Memory B cell (primary cell): ENCODE measurements at places on chromosomes 3 and 15.

DNA sequence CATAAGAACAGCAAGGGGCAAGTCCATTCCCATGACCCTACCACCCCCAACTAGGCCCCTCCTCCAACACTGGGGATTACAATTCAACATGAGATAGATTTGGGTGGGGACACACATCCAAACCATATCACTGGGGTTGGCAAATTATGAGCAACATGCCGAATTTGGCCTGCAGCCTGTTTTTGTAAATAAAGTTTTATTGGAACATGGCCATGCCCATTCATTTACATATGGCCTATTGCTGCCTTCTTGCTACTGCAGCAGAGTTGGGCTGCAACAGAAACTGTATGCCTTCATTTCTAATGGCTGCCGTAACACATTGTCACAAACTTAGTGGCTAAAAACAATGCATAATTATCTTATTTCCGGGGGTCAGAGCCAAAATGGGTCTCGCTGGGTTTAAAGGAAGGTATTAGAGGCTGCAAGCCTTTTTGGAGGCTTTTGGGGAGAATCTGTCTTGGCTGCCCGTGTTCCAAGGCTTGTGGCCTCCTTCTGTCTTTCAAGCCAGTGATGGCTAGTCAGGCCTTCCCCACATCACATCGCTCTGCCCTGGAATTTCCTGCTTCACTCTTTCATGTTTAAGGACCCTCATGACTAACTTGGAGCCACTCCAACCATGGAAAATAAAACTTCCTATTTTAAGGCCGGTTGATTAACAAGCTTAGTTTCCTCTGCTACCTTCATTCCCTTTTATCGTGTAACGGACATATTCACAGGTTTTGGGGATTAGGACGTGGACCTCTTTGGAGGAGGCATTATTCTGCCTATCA lies 428.5 kb upstream of the PROK2 start:
- H3K4me3 ChIP-seq: no peak overlapping the region
- DNase-seq: no peak
- H3K27ac ChIP-seq: no peak overlapping the region
- H3K27me3 ChIP-seq: peaks cover 7% of the 10 kb centered on the region
- peaks cover 4% of the 10 kb centered on the region for H3K36me3 ChIP-seq
- peaks cover 3% of the 10 kb centered on the region for H3K4me1 ChIP-seq

GRCh38 chr15:56820333-56820732 lies 87.0 kb upstream of the ZNF280D start:
- no peak overlapping the region for H3K27ac ChIP-seq
- no peaks in the 10 kb centered on the region for H3K36me3 ChIP-seq
- H3K4me3 ChIP-seq: no peak overlapping the region
- no peak for DNase-seq
- no peaks in the 10 kb centered on the region for H3K27me3 ChIP-seq

- H3K27ac ChIP-seq: no peak overlapping the region
- H3K27me3 ChIP-seq: no peaks in the 10 kb centered on the region
- no peaks in the 10 kb centered on the region for H3K36me3 ChIP-seq
- no peak overlapping the region for H3K4me3 ChIP-seq
- no peak for DNase-seq
Observed at GRCh38 chr15:52252781-52253180, 42.8 kb downstream of the MYO5C start.

DNA sequence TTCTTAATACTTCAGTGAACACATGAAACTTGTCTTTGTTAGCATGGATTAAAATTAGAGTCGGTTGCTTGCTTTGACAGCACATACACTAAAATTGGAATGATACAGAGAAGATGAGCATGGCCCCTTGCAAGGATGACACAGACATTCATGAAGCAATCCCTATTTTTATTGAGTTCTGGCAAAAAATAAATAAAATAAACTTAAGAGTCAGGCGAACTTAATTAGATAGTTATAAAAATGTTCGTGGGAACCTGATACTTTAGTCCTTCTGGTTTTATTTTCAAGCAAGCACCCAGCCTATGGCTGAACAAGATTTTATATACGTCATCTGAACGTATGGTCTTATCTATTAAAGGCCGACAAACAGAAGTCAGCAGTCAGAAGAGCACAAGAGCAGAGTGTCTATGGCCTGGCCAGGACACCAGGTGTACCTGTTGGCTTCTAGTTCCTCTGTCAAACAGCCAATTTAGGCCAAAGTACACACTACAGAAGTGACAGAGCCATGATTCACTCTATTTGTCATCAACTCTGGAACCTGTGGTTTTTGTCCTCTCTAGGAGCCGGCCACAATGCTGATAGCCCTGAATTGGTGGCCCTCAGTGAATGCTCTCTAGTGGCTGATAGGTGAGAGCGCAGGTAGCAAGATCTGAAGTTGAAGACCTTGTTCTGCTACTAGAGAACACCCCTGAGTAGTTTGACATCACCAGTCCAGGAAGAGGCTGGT lies 64.3 kb downstream of the LEO1 start:
- peaks cover 2% of the 10 kb centered on the region for H3K4me1 ChIP-seq
- no peak overlapping the region for H3K27ac ChIP-seq
- H3K4me3 ChIP-seq: no peak overlapping the region

GRCh38 chr3:133711013-133711412 lies 35.2 kb upstream of the TF start:
- no peaks in the 10 kb centered on the region for H3K4me1 ChIP-seq
- peaks cover 16% of the 10 kb centered on the region for H3K27me3 ChIP-seq
- DNase-seq: no peak
- H3K27ac ChIP-seq: no peak overlapping the region
- no peaks in the 10 kb centered on the region for H3K36me3 ChIP-seq

DNA sequence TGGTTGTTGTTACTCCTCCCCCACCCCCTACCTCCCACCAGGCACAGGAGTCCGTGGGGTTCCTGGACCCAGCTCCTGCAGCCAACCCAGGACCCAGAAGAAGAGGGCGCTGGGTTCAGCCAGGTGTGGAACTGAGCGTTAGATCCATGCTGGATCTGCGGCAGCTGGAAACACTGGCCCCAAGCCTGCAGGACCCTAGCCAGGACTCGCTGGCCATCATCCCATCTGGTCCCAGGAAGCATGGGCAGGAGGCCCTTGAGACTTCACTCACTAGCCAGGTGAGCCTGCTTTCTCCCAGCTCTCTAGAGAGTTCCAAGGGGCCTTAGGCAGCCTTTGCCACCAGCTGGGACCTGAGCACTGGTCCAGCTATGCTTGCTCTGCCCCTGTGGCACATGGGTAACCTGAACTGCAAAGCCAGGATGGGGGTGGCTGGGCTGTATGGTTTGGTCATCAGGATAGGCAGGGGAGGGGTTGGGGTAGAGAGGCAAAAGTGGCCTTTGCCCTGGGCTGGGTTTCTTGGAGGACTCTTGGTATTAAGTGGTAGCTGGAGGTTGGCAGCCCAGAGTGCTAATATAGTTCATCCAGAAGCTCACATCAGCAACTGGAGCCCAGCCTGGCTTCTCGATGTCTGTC lies 7.0 kb upstream of the JMJD7 start:
- no peaks in the 10 kb centered on the region for H3K27me3 ChIP-seq
- no peaks in the 10 kb centered on the region for H3K4me1 ChIP-seq
- peaks cover 11% of the 10 kb centered on the region for H3K36me3 ChIP-seq
- H3K27ac ChIP-seq: no peak overlapping the region
- no peak overlapping the region for H3K4me3 ChIP-seq
- no peak for DNase-seq

- H3K27ac ChIP-seq: no peak overlapping the region
- no peaks in the 10 kb centered on the region for H3K36me3 ChIP-seq
- no peak for DNase-seq
- H3K4me1 ChIP-seq: peaks cover 3% of the 10 kb centered on the region
Observed at GRCh38 chr3:14505803-14506500, 34.2 kb downstream of the GRIP2 start.
